ENCODE measurements at places on chromosomes 1 and 21.

GRCh38 chr1:76769911-76770310 lies 97.4 kb upstream of the ST6GALNAC5 start:
- no peak for DNase-seq

GRCh38 chr1:54397090-54397591 lies 9.1 kb downstream of the SSBP3 start:
- no peak for DNase-seq

DNA sequence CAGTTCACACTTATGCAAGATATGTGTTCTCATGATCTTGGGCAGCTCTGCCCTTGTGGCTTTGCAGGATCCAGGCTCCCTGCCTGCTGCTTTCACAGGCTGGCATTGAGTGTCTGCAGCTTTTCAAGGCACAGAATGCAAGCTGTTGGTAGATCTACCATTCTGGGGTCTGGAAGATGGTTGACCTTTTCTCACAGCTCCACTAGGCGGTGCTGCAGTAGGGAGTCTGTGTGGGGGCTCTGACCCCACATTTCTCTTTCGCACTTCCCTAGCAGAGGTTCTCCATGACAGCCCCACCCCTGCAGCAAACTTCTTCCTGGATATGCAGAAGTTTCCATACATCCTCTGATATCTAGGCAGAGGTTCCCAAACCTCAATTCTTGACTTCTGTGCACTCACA lies 500.5 kb downstream of the BRINP3 start:
- no peak for DNase-seq

GRCh38 chr21:20353351-20353750 lies 644.9 kb upstream of the NCAM2 start:
- DNase-seq, result no peak

GRCh38 chr1:204887846-204888245 lies 17.2 kb downstream of the NFASC start:
- DNase-seq, result no peak

DNA sequence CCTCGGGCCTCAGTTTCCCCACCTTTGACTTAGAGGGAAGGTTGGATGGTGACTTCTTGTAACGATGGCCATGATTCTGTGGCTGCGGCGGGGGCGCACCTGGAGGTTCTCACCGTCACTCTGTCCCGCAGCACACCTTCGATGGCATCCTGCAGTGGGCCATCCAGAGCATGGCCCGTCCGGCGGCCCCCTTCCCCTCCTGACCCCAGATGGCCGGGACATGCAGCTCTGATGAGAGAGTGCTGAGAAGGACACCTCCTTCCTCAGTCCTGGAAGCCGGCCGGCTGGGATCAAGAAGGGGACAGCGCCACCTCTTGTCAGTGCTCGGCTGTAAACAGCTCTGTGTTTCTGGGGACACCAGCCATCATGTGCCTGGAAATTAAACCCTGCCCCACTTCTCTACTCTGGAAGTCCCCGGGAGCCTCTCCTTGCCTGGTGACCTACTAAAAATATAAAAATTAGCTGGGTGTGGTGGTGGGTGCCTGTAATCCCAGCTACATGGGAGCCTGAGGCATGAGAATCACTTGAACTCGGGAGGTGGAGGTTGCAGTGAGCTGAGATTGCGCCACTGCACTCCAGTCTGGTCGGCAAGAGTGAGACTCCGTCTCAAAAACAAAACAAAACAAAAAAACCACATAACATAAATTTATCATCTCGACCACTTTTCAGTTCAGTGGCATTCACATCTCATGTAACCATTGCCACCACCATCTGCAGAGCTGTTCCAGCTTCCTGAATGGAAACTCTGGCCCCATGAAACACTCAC lies 2.1 kb upstream of the PFKL start:
- no peak for DNase-seq

DNA sequence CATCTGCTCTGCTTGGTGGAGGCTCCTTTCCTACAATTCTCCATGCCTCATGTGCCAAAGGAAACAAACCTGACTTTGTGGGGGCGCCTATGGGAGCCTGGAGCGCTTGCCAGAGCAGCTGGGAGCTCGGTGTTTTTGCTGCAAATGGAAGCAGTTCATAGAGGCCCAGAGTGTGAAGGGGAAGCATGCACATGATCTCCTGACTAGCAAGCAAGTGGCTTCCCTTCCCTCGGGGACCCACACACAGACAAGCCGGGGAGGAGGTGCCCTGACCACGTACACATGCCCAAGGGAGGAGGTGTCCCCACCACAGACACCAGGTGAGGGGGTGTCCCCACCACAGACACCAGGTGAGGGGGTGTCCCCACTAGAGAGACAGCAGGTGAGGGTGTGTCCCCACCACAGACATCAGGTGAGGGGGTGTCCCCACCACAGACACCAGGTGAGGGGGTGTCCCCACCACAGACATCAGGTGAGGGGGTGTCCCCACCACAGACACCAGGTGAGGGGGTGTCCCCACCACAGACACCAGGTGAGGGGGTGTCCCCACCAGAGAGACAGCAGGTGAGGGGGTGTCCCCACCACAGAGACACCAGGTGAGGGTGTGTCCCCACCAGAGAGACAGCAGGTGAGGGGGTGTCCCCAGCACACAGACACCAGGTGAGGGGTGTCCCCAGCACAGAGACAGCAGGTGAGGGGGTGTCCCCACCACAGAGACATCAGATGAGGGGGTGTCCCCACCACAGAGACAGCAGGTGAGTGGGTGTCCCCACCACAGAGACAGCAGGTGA lies 106.8 kb downstream of the CRYAA start:
- peak; percentile 26 for DNase-seq

GRCh38 chr1:41101950-41102607 lies 80.6 kb upstream of the SLFNL1 start:
- no peak for DNase-seq

- no peak for DNase-seq
These were observed 46.1 kb downstream of the GRIK1 start for GRCh38 chr21:29893687-29894086.

GRCh38 chr1:165367375-165367993 lies 11.0 kb upstream of the LMX1A start:
- DNase-seq, result no peak

DNA sequence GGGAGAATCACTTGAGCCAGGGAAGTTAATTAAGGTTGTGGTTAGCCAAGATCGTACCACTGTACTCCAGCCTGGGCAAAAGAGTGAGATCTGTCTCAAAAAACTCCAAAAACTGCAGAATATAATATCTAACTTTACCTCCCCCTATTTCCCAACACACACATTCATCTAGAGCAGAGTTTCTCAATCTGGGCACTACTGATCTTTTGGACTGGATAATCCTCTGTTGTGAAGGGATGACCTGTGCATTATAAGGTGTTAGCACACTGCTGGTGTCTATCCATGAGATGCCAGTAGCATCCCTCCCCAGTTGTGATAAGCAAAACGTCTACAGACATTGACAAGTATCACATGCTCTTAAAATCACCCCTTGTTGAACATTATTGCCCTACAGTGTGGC lies 61.8 kb downstream of the RGS13 start:
- DNase-seq, result no peak

DNA sequence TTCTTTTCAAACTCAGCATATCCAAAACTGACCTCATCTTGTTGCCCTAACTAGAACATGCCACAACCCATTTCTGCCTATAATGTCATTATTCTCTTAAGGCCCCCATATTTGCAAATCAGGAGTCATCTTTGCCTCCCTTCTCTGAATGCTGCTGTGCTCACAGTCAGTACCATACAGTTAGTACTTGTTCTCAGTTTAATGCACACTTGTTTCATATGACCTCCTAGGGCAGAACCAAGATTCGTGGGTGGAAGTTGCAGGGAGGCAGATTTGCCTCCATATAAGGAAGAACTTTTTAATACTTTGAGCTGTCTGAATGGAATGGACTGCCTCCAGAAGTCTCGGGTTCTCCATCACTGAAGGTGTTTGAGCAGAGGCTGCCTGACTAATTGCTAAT lies 9.2 kb downstream of the CAP1 start:
- no peak for DNase-seq

GRCh38 chr21:42406201-42406621 lies 2.5 kb downstream of the UBASH3A start:
- DNase-seq, result no peak

DNA sequence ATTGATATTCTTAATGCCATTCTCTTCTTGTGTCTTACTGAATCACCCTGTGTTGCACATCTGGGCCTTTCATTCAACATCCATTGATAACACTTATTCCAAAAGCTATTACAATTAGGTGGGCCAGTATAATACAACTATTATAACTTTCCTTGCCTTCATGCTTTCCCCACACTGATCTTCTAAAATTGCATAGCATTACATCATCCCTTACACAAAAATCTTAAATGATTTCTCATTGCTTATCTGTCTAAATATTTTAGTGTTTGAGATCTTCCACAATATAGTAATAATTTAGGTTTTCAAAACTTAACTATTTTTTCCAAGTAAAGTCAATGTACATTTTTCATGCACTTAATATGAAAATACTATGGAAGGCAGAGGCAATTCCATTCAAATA lies 1634.1 kb downstream of the PLA2G4A start:
- DNase-seq, result no peak

GRCh38 chr1:6162773-6163172 lies 17.3 kb downstream of the CHD5 start:
- no peak for DNase-seq

DNA sequence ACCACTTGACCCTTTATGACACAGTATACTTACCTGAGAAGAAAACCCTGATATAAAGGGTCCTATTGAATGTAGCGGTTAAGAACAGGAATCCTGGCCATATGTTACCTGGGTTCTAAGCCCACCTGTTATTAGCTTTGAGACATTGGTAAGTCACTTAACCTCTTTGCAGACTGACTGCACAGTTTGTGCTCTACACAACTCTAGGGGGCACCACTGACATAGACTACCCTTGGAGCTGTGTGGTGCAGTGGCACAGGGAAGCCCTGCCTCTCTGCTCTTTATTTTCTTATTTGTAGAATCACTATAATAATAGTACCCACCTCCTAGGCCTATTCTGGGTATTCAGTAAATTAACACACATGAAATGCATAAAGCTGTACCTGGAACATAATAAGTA lies 165.6 kb downstream of the C1orf94 start:
- DNase-seq, result no peak

- DNase-seq, result no peak
These were observed 4.0 kb downstream of the PRELP start for GRCh38 chr1:203479646-203480045.

DNA sequence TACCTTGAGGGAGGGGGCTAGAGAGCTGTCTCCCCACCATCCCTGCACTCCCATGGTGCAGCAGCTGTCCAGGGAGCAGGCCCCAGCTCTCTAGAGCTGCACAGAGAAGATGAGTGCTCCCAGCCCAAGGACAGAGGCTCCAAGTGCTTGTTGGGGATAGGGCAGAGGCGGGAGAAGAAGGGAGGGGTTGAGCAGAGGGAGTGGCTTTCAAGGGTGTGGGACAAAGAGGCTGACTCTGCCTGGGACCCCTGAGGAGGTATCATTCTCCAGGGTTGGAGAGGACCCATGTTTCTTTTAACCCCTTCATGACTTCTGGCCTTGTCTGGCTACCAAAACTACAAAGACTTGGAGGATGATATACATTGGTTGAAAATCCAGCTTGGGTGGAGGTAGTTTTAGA lies 14.6 kb downstream of the FOXD2 start:
- no peak for DNase-seq

DNA sequence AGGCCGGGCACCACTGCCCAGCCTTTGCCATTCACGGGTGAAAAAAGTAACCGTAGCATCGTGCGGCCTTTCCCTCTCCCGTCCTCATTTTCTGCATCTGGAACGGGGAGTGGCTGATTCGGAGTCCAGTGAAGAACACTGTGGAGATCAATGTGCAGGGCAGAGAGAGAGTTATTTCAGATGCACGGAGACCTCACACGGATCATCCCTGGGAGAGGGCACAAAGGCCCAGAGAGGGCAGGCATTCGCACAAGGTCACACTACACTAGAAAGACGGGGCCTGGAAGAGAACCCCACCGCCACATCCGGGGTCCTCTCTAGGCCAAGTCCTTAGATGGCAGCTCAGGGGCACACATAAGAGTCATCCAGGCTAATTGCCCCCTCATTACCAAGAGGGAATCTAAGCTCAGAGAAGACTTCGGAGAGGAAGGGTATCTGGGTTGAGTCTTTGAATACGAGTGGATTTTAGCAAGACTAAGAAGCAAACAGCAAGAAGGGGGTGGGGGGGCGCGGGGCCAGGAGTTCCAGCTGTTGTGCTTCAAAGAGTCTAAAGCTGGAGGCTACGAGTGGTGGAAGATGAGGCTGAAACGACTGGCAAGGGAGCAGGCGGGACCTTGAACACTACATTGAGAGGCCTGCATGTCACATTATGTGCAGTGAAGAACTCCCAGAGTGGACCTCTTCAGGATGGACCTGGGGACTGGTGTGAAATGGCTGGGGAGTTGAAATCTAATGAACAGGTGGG lies 857 bp downstream of the GPX7 start:
- no peak for DNase-seq

- DNase-seq, result no peak
These were observed at the start of gene EPHA2 for GRCh38 chr1:16155537-16156410. Gene EPHA2, minus strand, starts transcription at chr1:16156069. Its CDS starts 137 bp downstream, at chr1:16155932.

- no peak for DNase-seq
These were observed 286.1 kb upstream of the ESRRG start for GRCh38 chr1:217009376-217009775.

- DNase-seq, result no peak
These were observed 11.9 kb downstream of the EXTL2 start for GRCh38 chr1:100882698-100883097.

GRCh38 chr1:36729289-36729688 lies 246.6 kb upstream of the CSF3R start:
- no peak for DNase-seq

DNA sequence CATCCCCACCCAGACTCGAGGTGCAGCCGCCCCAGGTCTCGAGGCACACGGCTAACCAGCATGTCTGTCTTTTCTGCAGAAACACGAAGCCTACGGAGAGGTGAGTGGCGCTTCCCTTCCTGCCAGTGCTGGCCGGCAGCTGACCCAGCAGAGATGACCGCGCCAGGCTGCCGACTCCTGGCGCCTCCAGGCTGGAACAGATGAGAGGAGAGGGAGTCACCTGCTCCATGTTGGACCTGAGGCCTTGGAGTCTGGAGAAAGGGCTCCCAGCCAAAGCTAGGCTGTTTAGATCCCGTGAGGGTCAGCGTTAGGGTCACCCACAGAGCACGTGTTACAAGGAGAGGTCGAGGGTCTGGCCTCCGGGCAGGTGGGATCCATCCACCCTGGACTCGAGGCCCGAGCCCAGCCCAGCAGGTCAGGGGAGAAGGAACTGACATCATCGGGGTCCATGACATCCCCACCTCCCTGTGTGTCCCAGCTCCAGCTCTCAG lies 14.9 kb downstream of the COL6A2 start:
- peak; percentile 81 for DNase-seq

DNA sequence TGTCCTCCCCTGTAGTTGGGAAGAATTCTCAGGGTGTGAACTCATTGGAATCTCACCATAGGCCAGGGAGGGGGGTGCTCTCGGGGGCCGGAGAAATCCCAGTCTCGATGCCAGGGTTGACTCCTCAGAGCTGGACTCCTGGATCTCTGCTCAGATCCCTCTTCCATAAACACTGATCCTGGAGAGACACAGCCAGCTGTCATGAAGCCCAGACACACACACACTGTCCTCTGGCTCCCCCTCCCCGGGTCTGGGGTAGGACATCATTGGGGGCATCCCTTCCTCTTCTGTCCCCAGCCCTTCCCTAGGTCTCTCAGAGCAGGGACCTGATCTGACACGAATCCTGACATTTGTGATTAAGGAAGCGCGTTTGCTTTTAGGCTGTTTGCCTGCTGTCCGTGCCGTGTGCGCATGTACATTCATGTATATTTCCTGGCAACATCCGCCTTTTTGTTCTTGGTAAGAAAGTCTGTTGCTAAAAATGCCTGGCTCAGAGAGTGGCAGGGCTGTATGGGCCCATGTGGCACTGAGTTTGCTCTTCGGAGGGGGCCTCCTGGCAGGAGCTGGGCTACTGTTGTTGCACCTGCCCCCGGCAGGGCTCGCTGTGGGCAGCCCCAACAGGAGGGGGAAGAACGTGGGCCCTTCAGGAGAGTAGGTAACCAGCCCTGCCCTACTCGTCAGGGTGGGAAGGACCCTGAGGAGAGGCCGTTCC lies 45.4 kb upstream of the SELENON start:
- DNase-seq, result no peak
